ENCODE measurements at places on chromosomes 7 and 10.

- no peak for DNase-seq
Observed at GRCh38 chr7:120218712-120219111, 54.3 kb upstream of the KCND2 start.

- no peak for DNase-seq
Observed at GRCh38 chr10:1738950-1739349, 1.6 kb upstream of the ADARB2 start.

DNA sequence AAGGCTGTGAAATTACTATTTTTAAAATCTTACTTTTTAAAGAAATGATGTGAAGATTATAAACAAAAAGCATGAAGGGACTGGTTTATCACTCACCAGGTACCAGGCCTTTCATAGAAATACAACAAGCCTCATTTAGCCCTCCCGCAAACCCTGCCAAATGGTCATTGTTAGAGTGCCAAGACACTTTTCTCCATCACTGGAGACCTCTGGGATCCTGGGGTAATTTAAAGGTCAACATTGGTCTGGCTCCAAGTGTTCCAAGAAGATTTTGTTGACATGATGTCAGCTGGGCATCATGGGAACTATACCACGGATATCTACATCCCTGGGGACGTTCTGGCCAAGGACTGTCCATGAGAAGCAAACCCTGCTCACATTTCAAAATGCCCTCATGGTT lies 138.0 kb upstream of the FRMD4A start:
- DNase-seq, result no peak

GRCh38 chr10:63264617-63265221 lies 131.6 kb downstream of the NRBF2 start:
- no peak for DNase-seq

DNA sequence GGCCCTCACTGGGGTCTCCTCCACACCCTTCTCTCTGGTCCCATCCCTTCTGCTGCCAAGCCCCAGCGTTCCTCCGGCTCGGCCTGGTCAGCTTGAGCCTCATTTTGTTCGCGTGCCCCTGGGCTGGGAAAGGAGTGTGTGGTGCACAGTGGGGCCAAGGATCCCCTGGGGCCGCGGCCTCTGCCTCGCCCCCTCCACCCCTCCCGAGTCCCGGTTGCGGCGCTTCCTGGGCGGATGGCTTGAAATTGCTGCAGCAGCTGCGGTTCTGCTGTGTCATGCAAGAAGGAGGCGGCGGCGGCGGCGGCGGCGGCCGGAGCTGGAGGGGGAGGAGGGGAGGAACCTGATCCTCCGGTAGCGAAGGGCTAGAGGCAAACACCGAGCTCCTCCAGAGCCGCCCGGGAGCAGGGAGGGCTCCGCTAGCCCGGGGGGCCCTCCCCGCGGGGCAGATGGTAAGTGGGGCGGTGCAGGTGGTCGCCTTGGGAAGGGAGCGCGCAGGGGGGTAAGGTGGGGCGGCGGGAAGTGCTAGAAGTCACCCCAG lies 217.8 kb upstream of the MKLN1 start:
- DNase-seq, result peak; percentile 36

DNA sequence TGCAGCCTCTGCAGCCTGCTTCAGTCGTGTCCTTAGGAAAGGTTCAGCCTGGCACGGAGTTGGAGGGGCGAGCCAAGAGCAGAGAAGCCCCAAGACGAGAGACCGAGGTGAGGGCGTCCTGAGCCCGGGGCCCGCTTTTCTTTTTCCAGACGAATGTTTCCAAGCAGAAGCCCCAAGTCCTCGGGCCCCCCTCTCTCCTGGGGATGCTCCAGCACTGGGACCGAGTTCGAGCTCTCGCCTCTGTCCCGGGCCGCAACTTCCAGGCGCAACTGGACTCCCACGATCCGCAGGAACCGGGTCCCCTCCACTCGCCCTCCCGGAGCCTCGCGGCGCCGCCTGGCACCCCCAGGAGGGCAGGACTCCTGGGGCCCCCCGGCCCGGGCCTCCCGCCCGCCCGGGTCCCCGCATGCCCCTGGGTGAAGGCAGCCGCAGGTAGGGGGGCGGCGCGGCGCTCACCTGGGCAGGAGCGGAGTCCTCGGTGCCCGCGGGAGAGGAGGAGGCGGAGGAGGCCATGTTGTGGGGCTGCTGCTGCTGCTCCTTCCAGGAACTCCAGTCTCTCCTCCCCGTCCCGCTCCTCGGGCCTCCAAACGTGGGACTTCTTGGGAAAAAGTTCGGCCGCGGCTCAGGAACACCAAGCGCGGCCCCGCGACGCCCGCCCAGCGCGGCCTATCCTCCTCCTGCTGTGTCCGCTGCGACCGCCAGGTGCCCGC lies 45.3 kb upstream of the CDK1 start:
- DNase-seq, result no peak

DNA sequence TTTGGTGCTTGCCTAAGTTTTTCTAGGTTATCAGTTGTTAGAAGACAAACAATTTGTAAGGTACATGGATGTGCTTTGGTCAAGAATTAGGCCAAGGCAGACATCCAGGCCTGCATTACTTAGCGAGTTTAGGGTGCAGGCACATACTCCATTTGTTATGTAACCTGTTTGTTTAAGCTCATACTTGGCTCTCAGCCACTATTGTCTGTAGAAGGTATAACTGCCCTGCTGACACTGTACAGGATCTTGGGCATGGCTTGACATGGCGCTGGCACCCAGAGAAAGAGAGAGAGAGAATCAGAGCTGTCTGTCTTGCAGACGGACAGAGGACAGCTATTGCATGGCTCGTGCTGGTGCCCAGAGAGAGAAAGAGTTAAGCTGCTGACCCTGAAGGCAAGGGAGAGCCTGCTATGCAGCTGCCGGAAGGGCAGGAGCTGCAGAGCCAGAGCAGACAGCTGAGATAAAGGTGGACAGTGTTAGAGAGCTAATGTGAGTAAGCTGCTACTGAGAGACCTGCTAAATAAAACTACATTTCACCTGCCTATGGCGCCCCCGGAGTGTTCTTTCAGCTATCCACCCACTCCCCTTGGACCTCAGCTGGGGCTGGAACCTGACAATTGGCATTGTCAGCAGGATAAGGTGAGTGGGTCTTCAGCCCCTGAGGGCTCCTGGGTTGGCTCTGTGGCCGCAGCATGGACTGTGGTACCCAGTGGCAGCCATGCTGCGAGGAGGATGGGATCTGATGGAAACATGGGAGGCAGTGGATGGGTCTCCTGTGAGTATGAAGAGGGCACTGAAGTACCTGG lies 120.9 kb upstream of the TMEM106B start:
- DNase-seq, result no peak

- DNase-seq, result peak; percentile 51
Observed at GRCh38 chr7:90455163-90456030, 14.0 kb upstream of the PTTG1IP2 start.

GRCh38 chr7:50196719-50197118 lies 103.7 kb upstream of the ZPBP start:
- DNase-seq, result no peak

GRCh38 chr7:150858236-150859197 lies 6.2 kb downstream of the AOC1 start:
- DNase-seq, result no peak

GRCh38 chr7:101422356-101423195 lies 59.9 kb downstream of the COL26A1 start:
- DNase-seq, result no peak

DNA sequence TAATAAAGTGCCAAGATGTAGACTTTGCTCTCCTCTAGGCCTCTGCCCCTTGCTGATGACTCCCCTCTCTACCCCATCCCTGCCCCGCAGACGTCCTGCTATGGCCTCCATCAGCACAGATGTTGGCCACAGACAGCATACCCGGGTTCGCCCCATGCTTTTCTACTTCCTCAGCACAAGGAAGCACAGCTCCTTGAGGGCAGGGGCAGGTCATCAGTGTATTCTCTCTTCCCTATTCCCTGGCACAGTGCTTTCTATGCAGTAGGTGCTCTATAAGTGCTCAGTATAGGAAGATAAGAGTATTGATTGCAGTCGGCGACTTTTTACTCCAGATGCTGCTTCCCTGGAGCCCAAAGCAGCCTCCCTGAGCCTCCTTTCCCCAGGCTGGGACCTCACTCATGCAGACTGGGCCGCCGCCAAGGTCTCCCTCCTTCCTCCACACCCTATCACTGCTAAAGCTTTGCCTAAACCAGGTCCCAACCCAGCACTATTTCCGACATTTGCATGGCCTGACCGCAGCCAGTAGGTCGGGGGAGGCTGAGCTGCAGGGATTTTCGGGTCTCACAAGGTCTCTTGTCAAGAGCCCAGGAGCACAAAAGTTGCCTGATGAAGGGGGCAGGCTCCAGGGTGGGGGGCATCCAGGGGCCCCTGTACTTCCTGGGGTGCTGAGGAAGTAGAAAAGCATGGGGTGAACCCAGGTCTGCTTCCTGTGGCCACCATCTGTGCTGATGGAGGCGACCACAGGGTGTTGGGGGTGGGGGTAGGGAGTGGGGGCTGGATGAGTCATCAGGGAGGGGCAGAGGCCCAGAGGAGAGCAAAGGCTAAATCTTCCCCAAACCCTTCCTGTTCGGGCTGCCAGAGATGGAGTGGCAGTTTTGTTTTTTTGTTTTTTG lies 8.0 kb downstream of the CALHM3 start:
- DNase-seq, result no peak

DNA sequence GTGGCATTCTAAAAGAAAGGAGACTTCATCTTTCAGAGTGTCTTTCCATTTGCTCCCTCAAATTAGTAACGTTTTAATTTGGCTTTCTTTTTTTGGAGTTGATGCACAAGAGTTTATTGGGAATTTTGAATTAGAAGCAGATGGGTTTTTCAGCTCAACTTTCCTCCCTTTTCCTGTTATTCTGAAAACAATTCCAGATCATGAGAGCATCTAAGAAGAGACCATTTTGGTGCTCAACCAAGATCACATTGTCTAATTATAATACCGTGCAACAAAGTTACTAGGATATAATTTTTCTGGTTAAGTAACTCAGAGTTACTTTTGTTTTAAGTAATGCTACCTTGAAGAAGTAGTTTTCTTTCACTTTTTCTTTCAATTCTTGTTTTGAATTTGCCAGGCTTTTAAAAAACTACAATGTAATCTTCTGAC lies 396.6 kb upstream of the KLF6 start:
- no peak for DNase-seq

DNA sequence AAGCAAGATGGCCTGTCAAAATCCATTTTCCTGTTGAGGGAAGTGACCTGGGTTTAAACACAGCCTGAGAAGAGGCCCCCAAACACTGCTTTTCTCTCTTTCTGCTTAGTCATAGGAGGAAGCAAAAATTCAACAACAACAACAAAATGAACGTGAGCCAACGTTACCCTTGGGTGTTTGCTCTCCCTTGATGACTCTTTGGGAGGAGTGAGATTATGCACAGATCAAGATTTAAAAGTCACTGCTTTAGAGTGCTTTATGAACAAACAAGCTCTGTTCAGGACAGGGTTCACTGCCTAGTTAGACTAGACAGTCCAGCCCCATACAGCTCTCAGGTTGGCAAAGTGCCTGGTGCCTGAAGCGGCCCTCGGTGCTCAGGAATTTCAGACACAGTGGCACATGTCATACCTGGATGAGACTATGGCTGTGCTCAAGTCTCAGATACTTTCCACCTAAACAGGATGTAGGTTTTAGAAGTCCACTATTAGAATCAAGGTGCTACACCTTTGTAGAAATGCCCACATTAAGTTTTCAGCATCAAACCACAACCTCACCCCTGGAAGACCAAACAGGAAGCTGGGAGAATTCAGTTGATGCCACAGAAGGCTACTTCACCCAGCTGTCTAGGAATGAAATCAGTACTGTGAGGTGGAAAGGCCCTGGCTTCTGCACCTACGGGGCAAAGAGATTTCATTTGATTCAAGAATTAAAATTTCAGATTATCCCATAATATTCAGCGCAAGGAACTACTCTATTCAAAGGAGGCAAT lies 38.7 kb downstream of the DENND11 start:
- DNase-seq, result no peak

GRCh38 chr7:64574540-64575099 lies 11.7 kb upstream of the ZNF680 start:
- no peak for DNase-seq

DNA sequence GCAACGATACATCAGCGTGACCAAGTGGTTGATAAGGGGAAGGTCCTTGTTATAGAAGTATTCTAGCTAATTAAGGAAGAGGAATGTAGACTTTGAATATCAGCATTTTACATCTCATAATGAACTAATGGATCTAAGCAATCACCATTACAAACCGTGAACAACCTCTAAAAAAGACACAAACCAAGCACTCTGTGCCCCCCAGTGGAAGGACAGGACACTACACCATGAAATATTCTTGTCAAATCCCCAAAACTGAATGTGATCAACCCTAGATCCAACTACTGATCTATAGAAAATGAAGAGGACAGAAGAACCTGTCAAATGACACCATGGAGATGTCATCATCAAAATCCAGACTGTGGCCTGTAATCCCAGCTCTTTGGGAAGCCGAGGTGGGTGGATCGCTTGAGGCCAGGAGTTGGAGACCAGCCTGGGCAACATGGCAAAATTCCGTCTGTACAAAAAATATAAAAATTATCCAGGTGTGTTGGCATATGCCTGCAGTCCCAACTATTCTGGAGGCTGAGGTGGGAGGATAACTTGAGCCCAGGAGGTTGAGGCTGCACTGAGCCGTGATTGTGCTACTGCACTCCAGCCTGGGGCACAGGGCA lies 111.3 kb upstream of the CARD11 start:
- DNase-seq, result no peak

- no peak for DNase-seq
Observed at GRCh38 chr10:64086083-64086767, 565.0 kb downstream of the REEP3 start.

- no peak for DNase-seq
Observed at GRCh38 chr10:80275756-80276155, 13.7 kb downstream of the MAT1A start.

GRCh38 chr7:151384776-151385625 lies 24.8 kb downstream of the WDR86 start:
- DNase-seq, result no peak

GRCh38 chr10:114541081-114541796 lies 116.8 kb downstream of the ABLIM1 start:
- no peak for DNase-seq

DNA sequence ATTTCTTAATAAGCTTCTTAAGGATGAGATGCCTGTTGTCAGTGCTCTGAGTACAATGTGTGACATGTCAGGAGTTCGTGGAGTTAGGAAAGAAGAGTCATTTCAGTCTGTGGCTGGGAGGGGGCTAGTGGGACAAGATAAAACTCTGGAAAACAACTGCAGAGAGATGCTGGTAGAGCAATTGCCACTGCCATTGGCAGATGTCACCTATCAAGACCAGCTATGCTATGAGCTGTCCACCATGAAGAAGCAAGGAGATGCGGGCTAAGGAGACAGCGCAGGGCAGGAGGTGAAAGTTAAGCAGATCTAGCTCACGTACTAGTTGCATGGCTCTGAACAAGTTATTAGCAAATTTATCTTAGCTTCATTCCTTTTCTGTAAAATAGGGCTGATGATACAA lies 756.7 kb downstream of the KCNMA1 start:
- no peak for DNase-seq

All from NCI-H1930 (cell line).